ENCODE measurements at places on chromosomes 5 and 9.

GRCh38 chr9:21160178-21160577 is 6.3 kb downstream of the IFNA21 start:
- DNase-seq: no peak

DNA sequence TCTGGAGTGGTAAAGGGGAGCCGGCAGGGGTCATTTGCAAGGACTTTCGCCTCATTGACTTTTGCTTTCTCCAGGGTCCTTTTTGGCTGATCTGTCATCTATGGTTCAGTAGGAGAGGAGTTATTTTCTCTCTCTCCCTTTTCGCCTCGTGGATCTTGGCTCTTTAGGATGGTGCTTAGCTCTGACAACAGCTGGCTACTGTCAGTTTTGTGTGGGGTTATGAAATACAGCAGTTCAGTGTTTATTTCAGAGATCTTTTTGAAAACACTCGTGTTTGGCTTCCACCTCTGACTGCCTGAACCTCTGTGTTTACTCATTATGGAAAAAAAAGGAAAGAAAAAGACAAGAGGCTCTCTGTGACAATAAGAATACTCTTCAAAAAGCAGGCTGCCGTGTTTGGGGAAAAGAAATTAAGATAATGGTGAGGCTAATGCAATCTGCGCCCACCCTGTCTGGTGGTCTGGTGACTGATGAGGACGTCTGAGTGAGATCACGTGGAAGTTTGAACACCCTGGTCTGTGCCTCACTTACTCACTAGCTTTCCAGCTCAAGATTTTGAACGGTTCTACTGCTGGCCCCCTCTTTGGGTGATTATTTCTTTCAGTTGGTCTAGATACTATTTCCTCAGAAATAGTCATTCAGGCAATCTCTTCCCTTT is 567.7 kb downstream of the CAAP1 start:
- DNase-seq: no peak

GRCh38 chr5:121851643-121852574 is at the start of gene FTMT:
Gene FTMT (plus strand): TSS chr5:121851882. CDS start chr5:121851964, 82 bp downstream.
- no peak for DNase-seq

DNA sequence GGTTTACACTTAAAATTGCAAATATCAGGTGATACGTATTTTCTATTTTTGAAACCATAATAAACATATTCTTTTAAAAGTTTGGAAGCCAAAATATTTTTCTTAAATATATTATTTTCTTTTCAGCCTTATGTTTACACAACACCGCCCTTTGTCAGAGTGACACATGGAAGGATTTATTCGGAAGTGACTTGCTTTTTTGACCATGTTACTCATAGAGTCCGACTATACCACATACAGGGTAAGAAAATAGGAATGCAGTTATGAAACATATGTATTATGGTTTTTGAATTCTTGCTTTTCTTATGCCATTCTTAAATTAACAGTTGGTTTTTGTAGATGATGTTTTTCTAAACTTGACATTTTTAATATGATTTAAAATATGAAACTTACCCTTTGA is 133.9 kb downstream of the MAN2A1 start:
- no peak for DNase-seq

DNA sequence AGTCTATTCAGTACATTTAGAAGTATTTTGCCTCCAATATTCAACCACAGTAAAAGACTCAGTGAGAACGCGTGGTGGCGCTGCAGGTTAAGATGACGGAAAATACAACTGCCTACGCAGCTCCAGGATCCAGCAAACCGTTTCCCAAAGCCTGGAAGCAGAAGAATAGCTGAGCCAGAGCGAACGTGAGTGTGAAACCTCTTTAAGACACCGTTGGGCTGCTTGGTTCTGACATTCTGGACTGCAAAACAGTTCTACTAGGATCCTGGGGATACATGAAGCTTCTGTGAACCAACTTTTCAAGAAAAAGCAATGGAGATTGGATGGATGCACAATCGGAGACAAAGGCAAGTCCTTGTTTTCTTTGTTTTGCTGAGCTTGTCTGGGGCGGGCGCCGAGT is at the start of gene PCDHB16:
Gene PCDHB16, plus strand, starts transcription at position 140 of the 400 bp plus-strand sequence. Its CDS starts 173 bp downstream, at position 313.
- DNase-seq: no peak

- no peak for DNase-seq
Observed at GRCh38 chr5:82149434-82149833, 128.7 kb downstream of the RPS23 start.

- DNase-seq: no peak
Observed at GRCh38 chr5:111513131-111513520, 791 bp upstream of the STARD4 start.

GRCh38 chr5:139492700-139493192 is 10.2 kb upstream of the STING1 start:
- DNase-seq: no peak

- no peak for DNase-seq
Observed at GRCh38 chr5:115271295-115272050, 8.8 kb upstream of the PGGT1B start.

DNA sequence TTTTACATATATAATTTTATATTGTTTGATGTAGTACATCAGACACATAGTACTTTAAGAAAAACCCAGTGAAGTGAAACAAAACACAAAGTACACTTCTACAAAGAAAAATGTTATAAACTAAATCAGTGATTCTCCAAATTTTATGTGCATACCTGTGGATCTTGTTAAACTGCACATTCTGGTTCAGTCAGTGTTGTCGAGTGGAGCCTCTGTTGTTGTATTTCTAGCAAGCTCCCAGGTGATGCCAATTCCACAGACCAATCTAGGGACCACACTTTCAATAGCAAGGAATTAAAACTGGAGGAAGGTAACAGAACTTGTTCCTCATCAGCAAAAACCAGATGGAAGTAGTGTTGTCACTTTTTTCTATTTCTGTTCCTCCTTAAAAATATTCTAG is 183.8 kb upstream of the CD180 start:
- no peak for DNase-seq

DNA sequence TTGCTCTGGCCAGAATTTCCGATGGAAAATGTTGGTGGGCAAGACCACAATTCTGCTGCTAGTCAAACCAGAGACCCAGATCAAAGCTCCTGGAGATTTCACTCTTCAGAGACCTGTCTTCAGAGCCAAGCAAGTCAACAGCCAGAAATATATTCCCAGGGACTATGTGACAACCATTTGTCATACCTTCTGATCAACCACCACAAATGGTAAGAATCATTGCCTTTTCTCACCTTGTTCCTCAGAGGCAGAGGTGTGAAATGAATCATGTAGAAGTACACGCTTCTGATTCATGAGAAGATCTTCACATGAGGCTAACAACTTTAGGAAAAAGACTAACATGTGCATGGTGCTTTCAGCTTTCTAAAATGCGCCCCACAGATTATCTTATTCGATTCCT is 53.5 kb downstream of the SUSD1 start:
- no peak for DNase-seq

DNA sequence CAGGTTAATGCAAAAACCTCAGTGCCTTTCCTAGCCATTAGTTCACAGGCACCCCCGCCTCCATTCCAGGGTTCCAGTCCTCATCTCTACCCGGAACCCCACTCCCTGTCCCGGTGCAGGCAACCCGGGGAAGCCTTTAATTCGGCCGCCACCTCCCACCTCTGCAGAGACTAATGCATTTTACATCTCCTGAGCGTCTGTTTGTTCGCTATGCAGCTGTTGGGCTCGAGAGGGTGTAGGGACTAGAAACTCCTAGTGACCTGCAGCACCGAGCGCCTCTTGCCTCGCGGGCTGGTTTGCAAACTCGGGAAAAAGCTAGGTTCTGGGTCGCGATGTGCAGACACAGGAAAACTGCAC is 3.6 kb downstream of the GDNF start:
- DNase-seq: no peak

Data from retinal pigment epithelial cell (primary cell).